ENCODE measurements at places on chromosomes 4 and X.

DNA sequence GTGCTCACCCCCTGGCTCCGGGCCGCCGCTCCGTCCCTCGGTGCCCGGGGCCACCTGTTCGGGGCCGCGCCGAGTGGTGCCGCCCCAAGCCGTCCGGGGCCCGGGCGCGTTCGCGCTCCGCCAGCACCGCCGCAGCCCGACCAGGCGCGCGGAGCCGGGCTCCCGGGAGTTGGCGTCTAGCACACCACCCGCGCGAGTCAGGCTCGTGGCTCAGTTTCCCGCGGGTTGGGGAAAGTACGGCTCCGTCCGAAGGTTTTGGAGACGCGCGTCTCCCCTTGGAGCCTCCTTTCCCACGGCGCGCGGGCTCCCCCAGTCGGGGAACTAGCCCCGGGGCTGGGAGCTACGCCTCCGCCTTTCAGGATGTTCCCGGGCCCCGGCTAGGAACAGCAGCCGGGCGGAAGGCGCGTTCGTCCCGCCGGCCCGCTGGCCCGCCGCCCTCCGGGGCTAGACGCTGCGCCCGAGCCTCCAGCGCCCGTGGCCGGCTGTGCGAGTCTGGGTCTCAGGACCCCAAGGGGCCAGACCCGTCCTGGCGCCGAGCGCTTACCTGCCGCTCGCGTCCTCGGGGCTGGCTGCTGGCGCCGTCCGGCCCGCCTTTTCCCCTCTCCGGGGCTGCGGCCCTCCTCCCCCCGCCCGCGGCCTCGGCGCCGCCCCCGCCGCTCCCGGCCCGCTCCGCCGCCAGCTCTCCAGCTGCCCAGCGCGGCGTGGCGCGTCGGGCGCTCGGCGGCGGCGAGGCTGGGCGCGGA, at the start of gene ADGRG2:
TSS of gene ADGRG2 (minus strand) at position 571 of the 743 bp plus-strand sequence. CDS start 53,634 bp downstream, outside the sequence.
- DNase-seq: peak; percentile 88

GRCh38 chr4:105946771-105947170, 51.5 kb downstream of the NPNT start:
- DNase-seq: no peak

GRCh38 chr4:156774422-156774821, 197.2 kb downstream of the PDGFC start:
- no peak for DNase-seq

DNA sequence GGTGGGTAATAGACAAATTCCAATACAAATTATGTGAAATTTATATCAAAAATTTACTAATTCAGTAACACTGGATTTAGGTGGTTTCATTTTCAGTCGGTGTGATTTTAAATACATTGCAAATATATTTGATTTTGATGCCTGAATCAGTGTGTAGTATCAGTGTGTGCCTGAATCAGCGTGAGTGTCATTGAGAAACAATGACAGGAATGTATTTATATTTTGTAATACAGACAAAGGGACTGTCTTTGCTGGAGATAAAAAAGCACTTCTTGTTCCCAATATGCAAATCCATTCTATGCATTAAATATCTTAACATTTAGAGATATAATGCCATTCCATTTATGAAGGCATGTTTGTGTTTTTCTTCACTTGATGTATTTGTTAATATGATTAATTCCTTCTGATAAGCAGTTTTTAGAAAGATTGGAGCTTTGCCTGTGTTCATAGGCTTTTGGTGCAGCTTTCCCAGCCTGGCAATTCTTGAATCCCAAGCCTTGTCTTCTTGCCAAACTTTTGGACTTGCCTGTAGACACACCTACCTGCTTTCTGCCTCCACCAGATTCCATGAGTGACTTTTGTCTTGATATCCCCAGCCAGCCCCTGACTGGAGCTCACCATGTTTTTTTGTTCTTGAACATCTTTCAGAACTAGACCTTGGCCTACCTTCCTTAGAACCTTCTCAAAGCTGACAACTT, 243.8 kb downstream of the ADGRL3 start:
- no peak for DNase-seq

GRCh38 chr4:186025408-186025690, 43.6 kb upstream of the TLR3 start:
- DNase-seq: no peak

DNA sequence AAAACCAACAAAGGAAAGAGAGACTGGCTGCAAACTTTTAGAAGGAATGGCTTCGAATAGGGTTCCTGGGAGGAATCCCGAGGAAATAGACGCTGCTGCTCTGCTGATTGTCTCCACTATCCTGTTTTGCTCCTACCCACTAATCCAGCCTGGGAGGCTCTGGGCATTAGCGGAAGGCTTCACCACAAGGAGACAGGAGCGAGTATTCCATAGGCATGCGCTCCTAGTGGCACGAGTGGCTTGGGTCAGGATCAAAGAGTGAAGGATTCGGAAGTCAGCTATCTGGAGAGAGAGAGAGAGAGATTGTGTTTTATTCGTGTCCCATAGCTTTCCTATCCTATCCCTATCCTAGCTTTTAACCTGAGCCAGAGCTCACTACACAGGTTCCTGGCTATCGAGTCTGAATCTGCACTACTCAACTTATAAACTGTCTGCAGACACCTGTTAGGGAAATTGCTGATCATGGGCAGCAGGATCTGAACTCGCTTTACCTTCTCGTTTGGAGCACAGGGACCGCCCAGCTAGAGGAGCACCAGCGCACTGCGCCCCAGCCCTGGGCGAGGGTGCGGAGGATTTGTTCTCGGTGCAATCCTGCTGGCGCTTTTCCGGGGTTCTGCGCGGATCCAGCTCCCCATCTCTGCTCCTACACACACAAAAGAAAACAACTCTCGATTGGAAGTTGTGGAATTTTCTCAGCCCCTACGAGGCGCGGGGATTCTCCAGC, 740 bp upstream of the NPY2R start:
- DNase-seq: peak; percentile 48

- DNase-seq: no peak
These were observed 54.0 kb upstream of the AMELX start for GRCh38 chrX:11239230-11239629.

GRCh38 chrX:68045008-68045577, 388.2 kb downstream of the OPHN1 start:
- no peak for DNase-seq

DNA sequence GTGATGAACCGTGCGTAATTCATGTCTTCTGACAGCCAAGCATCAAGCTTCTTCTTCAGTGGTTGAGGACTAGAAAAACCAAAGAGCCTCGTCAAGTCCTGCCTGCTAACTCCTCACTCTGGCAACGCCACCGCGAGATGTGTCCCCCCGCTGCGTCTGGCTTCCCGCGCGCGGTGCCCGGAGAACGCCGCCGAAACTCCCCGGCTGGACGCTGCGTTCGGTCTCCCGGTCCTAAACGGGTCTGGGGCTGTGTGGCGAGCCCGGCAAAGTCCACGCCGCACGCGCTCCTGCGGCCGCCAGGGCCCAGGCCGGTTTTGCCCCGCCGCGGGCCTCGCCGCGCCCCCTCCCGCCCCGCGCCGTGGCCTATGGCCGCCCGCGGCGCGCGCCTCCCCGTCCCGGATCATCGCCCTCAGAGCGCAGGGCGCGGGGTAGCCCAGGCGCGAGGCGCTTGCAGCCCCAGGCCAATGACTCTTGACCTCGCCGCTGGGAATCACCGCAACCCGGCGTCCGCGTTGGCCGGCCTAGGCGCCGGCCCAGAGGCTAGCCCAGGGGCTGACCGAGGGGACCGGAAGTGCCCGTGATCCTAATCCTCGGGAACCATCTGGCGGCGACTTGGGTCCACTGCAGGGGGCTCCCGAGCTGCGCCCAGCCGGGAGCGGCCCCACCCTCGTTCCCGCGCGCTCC, at the start of gene AADAT:
TSS of gene AADAT (minus strand) at position 289 of the 684 bp plus-strand sequence. CDS start at position 23, 266 bp downstream.
- DNase-seq: peak; percentile 93

GRCh38 chr4:109510687-109511086, 49.4 kb upstream of the MCUB start:
- no peak for DNase-seq

DNA sequence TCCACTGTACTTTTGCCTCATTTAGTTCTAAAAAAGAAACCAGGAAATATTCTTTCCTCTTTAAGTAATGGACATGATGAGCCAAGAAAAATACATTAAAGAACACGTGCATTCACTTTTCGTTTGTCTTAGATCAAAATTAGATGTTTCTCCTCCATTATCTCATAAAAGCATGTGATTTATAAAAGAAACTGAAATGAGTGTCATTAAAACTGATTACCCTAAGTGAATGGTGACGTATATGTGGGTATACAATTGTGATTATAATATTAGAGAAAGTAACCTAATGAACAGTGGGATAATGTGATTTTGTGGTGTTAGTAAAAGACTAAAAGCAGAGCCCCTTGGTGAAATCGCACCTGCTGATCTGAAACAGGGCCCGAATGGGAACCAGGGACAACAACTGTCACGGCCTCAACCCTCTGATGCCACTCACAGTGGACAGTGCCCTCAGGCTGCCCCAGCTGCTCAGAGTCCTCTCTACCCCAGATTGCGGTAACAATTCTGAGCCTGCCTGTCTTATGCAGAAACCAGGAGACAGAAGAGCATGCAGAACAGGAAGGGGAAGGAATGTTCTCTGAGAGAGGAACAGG, 25.7 kb upstream of the HS6ST2 start:
- DNase-seq: no peak

GRCh38 chr4:40227284-40227683, 30.5 kb downstream of the RHOH start:
- no peak for DNase-seq

DNA sequence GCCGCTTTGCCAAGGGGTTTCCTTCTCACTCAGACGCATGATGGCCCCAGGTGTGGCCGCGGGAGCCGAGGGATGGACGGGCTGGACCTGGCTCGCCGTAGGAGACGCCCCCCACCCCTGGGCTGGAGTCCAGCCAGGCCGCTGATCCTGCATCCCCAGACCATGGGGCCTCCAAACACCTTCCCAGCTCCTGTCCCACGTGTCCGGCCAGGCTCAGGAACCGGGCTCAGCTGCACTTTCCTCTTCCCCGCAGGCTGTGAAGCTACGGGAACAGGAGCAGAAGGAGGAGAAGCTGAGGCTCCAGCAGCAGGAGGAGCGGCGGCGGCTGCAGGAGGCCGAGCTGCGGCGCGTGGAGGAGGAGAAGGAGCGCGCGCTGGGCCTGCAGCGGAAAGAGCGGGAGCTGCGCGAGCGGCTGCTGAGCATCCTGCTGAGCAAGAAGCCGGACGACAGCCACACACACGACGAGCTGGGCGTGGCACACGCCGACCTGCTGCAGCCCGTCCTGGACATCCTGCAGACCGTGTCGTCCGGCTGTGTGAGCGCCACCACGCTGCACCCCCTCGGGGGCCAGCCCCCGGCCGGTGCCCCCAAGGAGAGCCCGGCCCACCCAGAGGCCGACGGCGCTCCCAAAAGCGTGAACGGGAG, 9.1 kb downstream of the AKAP17A start:
- no peak for DNase-seq

DNA sequence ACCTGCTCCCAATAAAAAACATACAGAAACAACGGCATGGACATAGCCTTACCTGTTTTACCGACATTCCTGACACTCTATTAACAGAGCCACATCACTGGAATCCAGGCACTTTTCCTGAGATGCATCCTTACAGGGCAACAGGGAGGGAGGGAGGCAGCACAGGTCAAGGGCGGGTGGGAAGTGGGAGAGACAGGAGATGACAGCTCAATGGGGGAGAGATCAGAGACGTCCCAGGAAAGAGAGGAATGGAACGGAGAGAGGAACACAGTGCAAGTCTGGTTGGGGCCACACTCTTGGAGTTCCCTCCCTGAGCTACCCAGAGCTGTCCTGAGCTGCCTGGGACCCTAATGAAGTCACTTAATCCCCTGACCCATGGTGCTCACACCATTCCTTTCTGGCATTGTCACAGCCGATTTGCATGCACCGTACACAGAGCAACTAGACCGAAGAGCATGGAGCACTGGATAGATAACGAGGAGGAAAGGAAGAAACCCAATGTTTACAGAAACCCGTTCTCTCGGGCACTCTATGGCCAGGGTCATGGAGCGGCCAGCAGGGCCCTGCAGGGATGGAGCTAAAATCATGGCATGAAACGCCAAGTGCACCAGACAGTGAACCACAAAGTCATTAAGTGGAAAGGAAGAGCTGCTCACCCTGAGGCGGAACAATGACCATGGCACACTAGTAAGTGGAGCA, 93.1 kb downstream of the NSUN7 start:
- no peak for DNase-seq

GRCh38 chrX:107826238-107827029, 768 bp downstream of the MID2 start:
- peak; percentile 82 for DNase-seq

DNA sequence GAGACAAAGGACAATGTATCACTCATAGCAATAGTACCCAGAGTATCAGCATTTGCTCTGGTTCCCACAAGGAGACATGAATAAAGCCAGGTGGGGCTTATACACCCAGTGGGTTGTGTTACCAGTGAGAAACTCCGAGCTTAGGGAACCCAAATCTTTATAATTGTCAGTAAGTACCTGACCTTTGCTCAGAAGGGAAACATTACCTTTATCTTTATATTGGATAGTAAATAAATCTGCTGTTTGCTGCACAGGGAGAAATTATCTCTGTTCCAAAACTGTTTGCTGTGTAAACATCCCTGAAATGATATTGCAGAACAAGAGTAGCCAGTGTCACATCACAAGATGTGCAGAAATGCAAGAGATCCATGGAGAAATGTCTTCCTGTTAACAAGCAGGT, 12.1 kb upstream of the SLAIN2 start:
- no peak for DNase-seq

- no peak for DNase-seq
These were observed 126.1 kb downstream of the GPC3 start for GRCh38 chrX:133859336-133859735.

GRCh38 chr4:138616775-138617174, 374.6 kb upstream of the SLC7A11 start:
- DNase-seq: no peak

DNA sequence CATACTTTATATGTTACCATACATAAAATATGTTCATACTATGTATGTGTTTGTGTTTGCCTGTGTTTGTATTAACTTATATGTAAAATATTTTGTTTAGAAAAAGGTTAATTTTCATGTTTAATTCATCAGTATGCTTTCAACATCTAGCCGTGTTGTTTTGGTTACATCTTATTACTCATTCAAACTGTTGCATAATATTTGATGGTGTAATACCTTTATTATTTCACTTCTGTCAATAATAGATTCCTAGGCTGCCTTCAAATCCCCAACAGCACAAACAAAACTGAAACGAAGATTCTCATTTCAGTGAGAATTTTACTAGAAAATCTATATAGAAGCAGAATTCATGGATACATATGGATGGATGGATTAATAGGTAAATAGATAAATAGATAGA, 462.3 kb upstream of the ADGRL3 start:
- DNase-seq: no peak

GRCh38 chr4:98150092-98150761, 7.0 kb upstream of the STPG2 start:
- no peak for DNase-seq

DNA sequence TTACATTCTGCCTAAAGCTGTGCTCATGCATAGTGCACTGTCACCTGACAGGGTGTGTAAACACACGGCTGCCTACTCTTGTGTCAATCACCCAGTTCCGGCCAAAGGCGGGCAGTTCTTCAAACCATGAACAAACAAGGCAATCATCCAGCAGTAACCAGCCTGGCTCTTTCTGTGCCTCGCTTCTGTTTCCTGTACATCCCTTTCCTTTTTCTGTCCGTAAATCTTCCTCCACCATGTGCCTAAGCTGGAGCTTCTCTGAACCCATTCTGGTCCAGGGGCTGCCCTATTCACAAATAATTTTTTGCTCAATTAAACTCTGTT, 60.8 kb upstream of the CBR4 start:
- no peak for DNase-seq

GRCh38 chrX:24983931-24984330, 31.8 kb downstream of the ARX start:
- no peak for DNase-seq

All from H7 (cell line).